Activated T-cell treated with anti-CD3 and anti-CD28 coated beads for 24 hours (primary cell): ENCODE measurements at places on chromosomes 13 and 19.
A peak's percentile ranks its signal among the peaks of the same experiment; 100 is the strongest.

DNA sequence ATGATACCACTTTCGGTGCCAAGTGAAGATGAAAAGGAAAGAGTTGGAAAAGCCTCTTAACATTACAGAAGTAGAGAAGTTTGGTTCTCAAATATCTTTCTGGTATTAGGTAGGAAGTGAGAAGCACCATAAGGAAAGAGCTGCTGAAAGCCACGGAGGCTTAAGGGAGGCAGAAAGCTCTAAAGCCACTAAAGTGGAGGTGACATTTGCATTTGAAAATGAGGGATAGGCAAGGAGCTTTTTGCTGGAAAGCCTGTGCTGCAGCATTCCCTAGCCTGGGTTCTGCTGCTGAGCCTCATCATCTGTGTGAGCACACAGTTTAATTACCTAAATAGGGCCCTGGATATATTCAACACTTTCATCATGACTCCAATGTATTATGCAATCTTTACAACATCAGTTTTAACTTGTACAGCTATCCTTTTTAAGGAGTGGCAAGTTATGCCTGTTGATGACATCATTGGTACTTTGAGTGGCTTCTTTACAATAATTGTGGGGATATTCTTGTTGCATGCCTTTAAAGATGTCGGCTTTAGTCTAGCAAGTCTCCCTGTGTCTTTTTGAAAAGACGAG is 315.4 kb downstream of the RBM26 start:
- DNase-seq = no peak

GRCh38 chr19:35868172-35868822 is at the start of gene APLP1:
APLP1 (plus strand) TSS chr19:35868574; CDS start chr19:35868637, 63 bp downstream.
- DNase-seq = peak; percentile 66

GRCh38 chr13:46751811-46752635 is 44.9 kb downstream of the ESD start:
- peak; percentile 48 for DNase-seq

DNA sequence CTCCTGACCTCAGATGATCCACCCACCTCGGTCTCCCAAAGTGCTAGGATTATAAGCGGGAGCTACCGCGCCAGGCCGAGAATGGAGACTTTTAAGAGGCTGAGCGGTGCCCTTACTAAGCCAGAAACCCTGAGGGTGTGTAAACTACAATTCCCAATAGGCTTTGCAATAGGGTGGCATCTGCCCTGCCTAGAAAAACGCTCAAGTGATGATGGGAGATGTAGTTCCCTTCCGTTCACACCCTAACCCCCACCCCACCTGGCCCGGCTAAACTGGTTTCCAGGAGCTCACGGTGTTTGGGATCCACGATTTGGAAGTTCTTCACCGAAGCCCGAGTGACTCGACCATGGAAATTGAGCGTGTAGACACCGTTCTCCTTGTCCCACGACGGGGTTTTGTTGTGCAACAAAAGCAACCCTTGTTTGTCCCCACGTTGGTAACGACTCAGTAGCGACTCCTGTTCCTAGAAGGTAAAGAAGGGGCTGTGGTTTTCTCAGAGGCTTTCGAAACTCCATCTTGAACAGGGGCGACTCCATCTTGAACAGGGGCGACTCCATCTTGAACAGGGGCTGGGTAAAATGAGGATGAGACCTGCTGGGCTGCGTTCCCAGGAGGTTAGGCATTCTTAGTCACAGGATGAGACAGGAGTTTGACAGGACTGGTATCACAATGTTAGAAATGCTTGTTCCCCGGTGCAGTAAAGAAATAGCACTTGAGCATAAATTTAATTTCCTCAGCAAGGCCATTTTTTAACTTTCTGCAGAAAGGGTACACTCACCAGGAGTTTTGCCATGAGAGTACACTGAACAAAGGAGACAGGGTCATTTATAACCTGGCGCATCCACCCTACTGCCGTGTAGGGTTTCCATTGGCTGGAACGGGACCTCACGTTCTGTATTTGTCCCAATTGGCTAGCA is 9.8 kb downstream of the PPP1R15A start:
- no peak for DNase-seq

GRCh38 chr13:40876020-40876738 is 86.8 kb downstream of the SLC25A15 start:
- DNase-seq = no peak

- DNase-seq = no peak
Observed at GRCh38 chr19:21691661-21692060, 75.7 kb downstream of the ZNF100 start.

- DNase-seq = peak; percentile 98
Observed at GRCh38 chr19:58554494-58555368, at the start of gene CHMP2A. CHMP2A (minus strand) TSS chr19:58555105; CDS start chr19:58554212, 893 bp downstream.

DNA sequence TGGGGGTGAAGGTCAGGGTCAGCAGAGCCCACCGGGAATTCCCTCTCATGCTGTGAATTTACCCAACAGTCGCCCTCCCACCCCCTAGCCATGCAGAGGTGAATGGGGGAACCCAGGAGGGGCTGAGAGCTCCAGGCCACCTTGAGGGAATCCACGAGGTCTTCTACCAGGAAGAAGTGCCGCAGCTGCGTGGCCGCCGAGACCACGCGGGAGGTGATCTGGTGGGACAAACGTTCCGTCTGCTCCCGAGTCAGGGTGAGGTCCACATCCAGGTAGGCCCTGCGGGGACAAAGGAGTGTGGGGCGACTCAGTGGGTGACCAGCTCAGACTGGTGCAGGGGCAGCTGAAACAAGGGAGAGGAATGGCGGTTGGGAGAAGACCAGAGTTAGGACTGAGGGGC is 8.1 kb downstream of the RTN2 start:
- DNase-seq = no peak

DNA sequence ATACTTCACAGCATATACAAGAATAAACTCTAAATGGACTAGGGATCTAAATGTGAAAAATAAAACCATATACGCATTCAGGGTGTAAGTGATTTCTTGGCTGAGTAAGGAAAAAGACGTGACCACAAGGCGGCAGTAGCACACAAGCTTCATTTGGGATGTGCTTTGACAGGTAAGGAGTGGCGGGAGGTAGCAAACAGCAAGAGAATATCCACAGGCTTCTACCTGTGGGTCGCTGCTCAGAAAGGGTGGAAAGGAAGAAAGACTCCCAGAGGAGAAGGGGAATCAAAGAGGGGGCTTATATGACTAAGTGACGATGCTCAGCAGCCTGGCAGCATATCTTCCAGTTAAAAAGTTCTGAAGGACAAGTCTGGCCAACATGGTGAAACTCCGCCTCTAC is 2.5 kb upstream of the ZNF121 start:
- DNase-seq = peak; percentile 72

- peak; percentile 66 for DNase-seq
Observed at GRCh38 chr19:511101-511851, 4.0 kb downstream of the TPGS1 start.

DNA sequence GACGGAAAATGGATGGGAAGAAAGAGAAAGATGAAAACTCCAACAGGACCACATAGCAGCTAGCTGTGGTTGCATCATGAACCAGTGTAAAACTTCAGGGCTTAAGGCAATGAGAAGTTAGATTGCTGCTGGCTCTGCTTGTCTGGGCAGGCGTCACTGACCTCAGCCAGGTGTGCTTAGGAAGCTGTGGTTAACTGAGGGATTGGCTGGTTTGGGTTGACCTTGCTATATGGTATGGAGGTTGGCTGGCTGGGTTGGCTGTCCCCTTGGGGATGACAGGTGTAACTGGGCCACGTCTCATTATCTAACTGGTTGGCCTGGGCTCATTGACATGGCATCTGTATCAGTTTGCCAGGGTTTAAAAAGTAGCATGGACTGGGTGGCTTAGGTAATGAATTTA is 40.9 kb downstream of the NLRP4 start:
- no peak for DNase-seq

GRCh38 chr19:1284293-1284978 is 1.2 kb upstream of the EFNA2 start:
- DNase-seq = no peak

- no peak for DNase-seq
Observed at GRCh38 chr19:47310819-47311218, 1.2 kb downstream of the C5AR1 start.

DNA sequence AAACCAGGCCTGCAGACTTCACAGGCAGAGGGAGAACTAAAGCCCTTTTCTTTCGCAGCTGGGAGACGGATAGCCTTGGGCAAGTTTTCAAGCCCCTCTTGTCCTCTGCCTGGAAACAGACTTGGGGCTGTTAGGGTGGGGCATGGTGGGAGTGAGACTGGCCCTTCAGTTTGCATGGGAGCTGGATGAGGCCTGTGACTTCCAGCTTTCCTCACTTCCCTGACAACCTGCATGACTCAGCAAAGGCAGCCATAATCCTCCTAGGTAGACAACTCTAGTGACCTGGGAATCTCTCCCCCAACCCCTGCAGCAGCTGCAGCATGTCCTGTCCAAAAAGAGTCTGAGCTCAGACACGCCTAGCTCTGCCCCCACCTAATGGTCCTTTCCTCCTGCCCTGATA is 93.0 kb downstream of the POSTN start:
- no peak for DNase-seq

GRCh38 chr13:76737526-76737925 is 148.7 kb downstream of the KCTD12 start:
- DNase-seq = no peak

- no peak for DNase-seq
Observed at GRCh38 chr13:94607056-94607455, 5.4 kb downstream of the GPR180 start.

GRCh38 chr13:87536899-87537298 is 134.3 kb upstream of the SLITRK5 start:
- DNase-seq = no peak

GRCh38 chr19:41351339-41352245 is 2.1 kb downstream of the TGFB1 start:
- peak; percentile 77 for DNase-seq

GRCh38 chr19:58059671-58060078 is 593 bp downstream of the ZNF135 start:
- DNase-seq = no peak

- no peak for DNase-seq
Observed at GRCh38 chr13:42808341-42808940, 27.1 kb downstream of the FAM216B start.

DNA sequence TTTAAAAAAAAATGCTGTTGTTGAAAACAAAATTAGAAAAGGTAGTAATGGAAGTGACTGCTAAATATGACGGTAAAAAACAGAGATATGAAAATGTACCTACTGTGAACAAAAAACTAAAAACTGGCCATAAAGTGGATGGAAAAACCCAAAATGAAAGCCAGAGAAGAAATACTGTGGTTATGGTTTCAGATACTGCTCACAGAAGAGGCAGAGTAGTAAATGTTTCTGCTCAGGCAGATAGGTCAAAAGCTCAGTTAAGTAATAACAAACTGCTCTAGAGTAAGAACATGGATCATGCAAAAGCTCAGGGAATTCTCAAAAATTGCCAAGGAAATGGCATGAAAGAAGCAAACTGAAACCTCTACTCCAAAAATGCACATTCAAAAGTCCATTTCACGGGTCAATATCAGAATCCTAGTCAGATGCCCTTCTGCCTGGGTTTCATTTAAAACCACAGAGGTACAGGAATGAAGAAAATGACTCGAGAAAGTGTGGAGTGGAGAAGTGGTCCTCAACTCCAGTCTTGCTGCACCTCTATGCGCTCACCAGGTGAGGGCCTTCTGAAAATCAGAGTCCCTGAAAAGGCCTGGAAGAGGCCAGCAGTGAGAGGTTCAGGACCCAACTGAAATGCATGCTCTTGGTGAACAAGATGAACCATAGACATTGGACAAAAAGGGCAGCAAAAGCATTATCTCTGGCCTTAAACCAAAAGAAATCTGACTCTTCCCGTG is 315.0 kb upstream of the SPRY2 start:
- DNase-seq = no peak

GRCh38 chr13:111658145-111659100 is 338.0 kb downstream of the TEX29 start:
- DNase-seq = no peak

DNA sequence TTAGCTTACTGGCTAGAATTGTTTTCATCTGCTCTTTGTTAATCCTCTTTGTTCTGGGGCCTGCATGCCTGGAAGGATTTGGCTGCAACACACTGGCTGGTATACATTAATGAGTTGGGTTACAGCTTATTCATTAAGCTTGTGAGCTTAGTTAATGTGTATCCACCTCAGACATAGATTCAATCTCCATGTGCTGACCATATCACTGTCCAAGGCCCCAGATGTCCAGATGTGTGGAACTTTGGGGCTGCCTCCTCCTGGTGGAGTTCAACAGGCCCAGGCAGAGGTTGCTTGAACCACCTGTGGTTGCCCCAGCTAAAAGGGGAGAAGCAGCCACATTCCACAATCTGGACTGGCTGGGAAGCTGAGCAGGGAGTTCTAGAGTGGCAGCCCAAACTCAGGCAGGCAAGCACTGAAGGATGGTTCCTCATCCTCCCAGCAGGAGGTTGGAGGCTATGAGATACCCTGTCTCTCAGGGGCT is 5.4 kb downstream of the DIAPH3 start:
- DNase-seq = no peak

DNA sequence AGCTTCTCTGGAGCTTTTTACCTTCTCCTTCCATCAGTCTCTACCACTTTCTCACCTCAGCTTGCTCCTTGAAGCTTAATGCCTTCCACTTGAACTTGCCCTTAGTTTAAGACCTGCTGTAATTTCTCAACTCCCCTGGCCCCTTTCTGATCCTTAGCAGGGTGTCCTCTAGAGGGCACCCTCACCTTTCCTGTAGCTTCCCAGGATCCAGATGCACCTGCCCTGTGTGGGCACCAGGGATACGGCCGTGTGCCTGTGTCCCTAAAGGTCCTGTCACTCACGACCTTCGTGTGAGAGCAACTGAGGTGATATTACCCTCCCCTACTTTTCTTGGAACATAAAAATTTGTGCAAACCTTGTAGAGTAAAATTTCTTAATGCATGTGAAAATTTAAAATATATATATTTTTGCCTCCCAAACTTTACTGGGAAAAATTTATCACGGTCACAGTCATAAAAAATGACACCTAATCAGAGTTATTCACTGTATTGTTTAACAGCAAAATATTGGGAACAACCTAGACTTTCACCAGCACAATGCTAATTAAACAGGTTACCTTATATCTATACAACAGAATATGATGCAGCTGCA is 46.4 kb downstream of the PSG3 start:
- DNase-seq = no peak

DNA sequence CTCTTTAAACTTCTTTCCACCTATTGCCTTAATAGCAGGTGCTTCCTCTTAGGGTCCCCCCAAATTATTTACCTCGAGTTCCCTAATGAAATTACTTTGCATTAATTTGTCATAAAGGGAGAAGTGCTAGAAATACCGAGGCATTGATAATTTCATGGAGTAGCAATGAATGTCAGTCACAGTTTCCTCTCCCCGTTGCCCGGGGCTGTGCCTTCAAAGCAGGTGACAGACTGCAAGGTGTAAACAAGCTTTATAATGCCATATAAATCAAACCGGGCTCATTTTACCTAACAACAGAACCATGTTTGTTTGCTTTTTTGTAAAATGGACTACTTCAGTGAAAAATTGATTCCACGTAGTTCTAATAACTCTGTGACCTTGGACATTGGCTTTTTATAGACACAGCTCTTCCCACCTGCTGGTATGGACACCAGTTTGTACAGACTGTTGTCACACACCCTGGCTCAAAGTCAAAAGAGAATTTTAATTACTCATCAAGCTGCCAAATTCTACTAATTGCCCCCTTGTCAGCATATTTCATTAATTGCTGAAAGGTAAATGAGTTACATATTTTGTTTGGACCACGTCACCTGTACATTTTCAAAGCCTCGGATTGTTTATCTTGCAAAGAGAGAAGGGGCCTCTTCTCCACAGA is 171.1 kb downstream of the STK24 start:
- no peak for DNase-seq

GRCh38 chr13:31605076-31605860 is 134.1 kb upstream of the RXFP2 start:
- DNase-seq = no peak
